Activated CD8-positive, alpha-beta memory T cell treated with anti-CD3 and anti-CD28 coated beads for 1 hour (primary cell): ENCODE measurements at places on chromosomes 6 and 20.

DNA sequence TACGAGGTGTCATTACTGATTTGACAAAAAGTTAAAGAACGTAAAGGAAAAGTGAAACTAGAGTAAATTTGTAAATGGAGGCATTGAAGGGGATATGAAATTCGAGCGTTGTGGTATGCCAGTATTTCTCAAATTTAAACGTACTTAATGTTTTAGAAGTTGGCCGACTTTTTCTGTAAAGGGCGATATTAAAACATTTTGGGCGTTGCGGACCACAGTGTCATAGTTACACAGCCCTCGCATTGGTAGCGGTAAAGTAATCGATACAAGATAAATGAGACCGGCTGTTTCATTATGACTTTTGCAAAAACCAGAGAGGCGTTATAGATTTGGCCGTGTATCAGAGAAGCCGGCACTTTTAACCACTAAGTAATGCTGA, 39.6 kb downstream of the OR2B2 start:
- no peak for DNase-seq

- DNase-seq, result no peak
Measured at GRCh38 chr6:169542491-169542890, 159.3 kb downstream of the WDR27 start.

- no peak for DNase-seq
Measured at GRCh38 chr6:170268216-170269129, 22.4 kb downstream of the DLL1 start.

DNA sequence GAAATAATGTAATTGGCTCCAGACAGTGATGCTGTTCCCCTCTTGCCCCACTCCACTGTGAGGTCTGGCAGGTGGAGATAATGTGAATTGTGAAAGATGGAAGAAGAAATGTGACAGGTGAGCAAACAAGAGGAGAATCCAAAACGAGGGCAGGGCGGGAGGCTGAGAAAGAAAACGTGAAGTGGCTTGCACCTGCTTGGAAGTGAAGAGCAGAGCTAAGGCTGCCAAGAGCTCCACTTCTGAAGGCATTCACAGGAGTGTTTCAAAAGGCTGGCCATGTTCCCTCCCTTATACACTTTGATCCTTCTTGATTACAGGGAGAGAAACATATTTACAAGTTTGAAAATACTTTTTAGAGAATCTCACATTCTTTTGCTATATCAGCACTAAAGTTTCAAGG, 359.4 kb downstream of the EPHA7 start:
- DNase-seq, result no peak

DNA sequence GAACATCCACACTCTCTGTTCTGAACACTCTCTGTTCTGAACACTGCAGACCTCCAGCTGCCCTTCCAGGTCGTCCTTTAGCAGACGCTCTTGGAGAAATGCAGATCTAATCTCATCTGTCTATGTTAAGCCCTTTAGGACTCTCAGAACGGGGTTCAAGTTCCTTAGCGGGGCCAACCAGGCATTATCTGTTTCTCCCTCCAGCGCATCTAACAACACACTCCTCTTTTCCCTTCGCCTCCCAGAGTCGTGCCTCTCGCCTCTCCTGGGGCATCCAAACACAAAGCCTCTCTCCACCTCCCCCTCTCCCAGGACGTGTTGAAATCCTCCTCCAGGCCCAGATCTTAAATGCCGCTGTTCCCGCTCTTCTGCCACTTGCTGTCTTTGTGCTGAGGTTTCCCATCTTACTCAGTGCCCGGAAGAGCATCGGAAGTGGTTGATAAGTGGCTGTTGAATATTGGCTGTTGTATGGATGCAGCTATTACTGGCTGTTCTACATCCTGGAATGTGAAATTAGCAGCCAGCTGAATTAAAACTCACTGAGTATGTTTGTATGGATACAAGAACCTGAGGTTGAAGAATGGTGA, 108.4 kb upstream of the GGTLC1 start:
- DNase-seq, result no peak

- DNase-seq, result no peak
Measured at GRCh38 chr6:132819405-132820161, 5.2 kb downstream of the RPS12 start.

DNA sequence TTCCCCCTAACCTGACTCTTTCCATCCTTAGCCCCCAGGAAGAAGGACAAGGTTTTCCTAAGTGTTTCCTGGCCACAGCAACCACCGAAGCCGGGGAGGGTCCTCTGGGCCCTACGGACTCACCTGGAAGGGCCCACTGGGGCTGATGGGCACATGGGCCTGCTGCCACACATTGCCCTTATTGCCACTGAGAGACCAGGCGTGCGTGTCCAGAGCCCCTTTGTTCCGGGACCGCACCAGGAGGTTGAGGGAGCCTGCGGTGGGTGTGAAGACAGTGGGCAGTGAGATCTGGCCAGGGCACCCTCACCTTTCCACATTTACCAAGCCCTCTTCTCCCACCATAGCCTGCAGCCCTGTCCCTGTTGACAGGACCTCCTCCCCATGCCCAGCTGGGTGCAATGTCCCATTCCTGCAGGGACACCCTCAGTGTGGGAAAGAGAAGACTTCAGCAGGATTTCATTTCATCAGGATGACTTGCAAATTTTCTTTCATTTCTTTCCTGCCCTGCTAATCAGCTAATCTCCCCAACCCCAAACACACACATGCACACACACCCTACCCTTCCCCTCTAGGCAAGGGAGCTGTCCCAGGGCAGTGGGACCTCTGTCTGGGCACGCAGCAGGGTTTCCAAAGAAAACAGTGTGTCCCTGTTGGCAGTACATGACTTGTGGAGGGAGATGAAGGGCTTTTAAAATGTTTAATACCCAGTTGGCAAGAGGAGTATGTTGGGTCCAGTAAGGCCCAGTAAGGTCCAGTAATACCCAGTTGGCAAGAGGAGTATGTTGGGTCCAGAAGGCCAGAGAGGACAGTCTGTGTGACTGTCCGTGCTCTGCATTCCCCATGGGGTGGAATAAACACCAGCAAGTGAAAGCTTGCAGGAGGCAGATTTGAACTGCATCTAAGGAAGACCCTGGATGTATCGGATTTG, 59.0 kb downstream of the MDGA1 start:
- DNase-seq, result no peak

DNA sequence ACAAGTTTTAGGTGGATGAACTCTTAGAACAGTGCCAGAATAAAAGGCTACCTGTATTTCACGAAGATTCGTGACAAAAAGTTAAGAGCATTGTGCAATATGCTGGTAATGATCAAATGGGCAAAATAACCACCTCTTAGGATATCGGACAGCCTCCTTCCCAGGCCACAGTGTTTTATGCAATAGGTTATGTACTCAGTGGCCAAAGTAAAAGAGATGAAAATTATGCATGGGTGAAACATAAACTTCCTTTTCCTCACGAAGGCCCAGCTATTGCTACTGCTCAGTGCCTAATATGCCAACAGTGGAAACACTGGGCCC, 153.6 kb upstream of the SIM1 start:
- DNase-seq, result no peak

DNA sequence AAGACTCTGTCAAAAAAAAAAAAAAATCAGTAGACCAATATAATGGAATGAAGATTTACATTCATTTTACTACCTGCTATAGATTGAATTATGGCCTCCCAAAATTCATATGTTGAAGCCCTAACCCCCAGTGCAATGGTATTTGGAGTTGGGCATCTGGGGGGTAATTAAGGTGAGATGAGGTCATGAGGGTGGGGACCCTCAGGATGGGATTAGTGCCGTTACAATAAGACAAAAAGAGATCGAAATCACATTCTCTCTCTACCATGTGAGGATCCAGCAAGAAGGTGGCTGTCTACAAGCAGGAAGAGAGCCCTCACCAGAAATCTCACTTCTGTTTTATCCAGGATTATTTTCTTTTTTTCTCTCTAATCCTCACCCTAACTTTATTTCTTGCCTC, 100.6 kb upstream of the LOC128125822 start:
- DNase-seq, result no peak

- no peak for DNase-seq
Measured at GRCh38 chr20:6863798-6864201, 96.3 kb downstream of the BMP2 start.

DNA sequence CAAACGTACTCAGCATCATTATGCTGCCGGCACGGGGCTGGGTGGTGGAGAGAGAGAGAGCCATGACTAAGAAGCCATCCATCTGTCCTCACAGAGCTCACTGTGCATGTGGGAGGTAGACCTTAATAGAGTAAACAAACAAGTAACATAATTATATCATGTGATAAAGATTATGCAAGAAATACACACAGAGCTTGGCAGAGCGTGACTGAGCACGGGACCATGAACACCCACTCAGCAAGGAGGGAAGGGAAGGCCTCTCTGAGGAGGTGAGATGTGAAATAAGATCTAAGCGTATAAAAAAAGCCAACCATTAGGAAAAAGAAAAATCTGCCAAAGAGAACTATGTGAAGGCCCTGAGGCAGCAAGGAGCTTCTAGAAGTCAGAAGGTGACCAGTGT, 207.5 kb downstream of the PTPRT start:
- DNase-seq, result no peak

DNA sequence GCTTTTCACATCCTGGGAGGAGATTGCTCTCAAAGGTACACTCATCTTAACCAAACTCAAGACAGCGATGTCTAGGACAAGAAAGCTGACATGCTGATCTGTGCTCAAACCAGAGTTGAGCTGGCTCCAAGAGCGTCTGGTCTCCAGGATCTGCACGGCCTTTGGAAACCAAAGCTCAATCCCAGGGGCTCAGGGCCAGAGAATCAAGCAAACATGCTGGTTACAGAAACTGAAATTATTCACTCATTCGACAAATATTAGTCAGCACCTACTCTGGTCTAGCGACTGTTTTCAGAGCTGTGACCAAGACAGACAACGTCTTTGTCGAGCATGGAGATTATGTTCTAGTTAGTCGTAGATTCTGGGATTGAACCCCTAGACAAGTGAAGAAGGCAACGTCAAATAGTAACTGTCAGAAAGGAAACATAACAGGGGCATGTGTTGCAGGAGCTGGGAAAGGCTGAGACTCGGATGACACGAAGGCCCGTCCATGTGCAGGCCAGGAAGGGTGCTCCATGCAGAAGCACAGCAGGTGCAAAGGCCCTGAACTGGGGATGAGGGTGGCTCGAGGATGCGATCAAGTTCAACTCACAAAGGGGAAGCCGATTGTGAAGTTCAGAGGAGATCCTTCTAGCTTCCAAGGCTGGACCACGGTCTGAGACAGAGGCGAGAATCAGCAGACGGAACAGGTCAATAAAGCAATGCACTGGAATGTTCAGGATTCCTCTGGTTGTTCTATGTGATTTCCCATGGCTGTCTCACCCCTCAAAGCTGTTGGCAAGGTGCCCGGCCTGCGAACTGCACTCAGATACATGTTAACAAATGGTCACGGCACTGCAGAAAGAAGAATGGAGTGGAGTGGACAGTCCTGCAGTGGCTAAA, 12.5 kb upstream of the PCK1 start:
- DNase-seq, result no peak

DNA sequence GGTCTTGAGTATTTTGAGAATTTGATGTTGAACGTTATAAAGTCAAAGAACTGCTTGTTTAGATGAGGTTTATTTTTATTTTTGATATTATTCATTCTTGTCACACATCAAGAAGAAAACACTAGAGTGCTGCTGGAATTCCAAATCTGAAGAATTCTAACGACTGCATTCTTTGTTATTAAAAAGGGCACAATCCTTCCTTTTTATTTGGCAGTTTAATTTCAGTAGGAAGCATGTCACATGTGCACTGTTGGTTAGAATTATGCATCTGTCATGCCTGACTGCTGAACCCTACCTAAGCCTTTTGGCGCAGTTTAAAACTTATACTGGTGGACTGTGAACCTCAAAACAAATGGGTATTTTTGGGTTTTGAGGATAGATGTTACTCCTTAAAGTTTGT, 4.0 kb downstream of the ID4 start:
- DNase-seq, result no peak

DNA sequence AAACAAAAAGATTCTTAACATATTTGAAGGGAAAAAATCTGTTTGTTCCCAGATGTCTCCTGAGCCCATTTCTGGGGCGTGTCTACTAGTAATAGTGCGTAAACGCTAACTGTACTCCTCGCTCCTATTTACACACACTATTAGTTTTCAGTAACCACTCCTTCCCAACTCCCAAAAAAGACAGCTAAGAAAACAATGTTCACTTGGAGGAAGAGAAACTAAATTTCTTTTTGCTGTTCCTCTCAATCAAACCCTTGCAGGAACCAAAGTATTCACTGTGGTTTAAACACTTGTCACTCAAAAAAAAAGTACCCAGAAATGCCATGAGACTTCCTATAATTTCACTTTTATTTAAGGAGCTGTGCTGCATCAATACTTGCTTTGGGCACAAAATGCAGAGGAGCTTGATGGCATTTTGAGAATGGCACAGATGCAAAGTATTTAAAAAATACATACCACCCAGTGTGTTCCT, 118.2 kb downstream of the BACH2 start:
- DNase-seq, result no peak

- no peak for DNase-seq
Measured at GRCh38 chr20:43533060-43533459, 25.6 kb downstream of the L3MBTL1 start.

DNA sequence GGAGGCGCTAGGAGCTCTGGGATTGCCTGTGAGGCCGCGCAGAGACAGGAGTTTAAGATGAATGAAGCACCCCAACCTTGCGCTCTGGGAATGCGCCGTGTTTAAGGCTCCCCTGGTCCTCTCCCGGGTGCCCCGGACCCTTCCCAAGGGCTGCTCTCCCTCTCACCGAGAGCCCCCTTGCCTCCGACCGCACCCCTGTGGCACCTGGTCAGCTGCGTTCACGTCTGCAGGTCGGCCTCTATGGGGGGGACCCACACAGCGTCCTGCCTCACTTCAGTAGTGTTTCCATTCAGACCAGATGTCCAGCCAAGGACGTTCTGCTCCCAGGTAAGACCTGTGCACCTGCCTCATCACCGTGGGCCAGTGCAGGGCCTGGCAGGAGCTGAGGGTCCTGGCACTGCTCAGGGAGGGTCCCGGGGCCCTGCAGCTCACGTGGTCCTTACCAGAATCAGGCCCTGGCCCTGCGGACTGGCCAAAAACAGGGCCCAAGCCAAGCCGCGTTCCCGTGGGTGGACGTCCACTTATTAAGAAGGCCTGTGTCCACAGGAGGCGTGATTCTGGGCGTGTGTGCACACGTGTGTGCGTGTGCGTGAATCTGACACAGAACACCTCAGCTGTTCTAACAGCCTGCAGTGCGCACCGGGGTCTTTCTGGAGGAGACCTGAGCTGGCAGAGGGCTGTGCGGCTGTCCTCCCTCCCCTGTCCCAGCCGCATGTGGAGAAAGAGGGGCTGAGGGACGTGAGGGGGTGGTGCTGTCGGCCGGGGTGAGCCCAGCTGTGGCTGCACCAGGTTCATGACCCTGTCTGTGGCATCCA, 79.9 kb upstream of the BHLHE23 start:
- no peak for DNase-seq
